ENCODE measurements at places on chromosomes 13 and 19. TPM values are rescaled to one million over a fixed set of nuclear protein-coding genes. Genes with fewer than 3 reads are reported as not detected.

Gene OLFM4
- not detected for polyA plus RNA-seq

Gene ZNF677
- polyA plus RNA-seq, result not detected

Gene FGF21
- not detected for polyA plus RNA-seq

Gene TSKS
- not detected for polyA plus RNA-seq

Gene RDH8
- polyA plus RNA-seq, result not detected

Gene RFX1
- polyA plus RNA-seq, result 5.4 TPM

Gene MAMSTR
- polyA plus RNA-seq, result 0.33 TPM

Gene YJEFN3
- polyA plus RNA-seq, result 7.5 TPM

Gene CYP4F11
- 4.6 TPM for polyA plus RNA-seq

Gene LACC1
- polyA plus RNA-seq, result 2.2 TPM

Gene LGI4
- 0.09 TPM for polyA plus RNA-seq

DNA sequence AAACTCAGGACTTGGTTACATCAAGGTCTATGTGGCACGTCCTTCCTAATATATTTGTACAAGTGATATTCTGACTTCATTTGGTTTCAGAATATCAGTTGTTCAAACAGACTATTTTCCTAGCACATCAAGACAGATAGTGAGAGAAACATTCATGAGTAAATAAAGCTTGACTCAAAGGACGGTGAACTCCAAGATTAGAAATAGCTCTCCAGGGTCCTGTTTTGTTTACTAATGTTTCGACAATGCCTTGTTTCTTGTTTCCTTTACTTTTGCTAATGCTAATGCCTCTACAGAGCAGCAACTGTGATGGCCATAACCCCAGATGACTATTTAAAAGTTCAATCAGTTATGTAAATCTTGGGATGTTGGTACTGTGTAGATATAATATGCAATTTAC is 313.9 kb downstream of the KLF12 start:
- DNase-seq, result no peak

DNA sequence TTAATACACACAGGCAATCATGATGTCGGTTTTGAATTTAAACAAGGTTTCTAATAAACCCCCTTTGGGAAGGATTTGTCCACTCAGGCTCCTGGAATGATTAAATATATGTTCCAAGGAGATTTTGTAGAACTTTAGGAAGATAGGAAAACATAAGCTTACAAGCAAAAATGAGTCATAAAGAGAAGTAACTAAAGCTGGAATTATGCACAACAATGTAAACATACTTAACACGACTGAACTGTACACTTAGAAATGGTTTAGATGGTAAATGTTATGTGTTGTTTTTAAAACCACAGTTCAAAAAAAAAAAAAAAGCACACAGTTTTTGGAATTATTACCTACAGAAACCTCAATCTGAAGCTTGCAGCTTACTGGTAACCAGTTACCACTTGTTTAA is 304.4 kb downstream of the NALCN start:
- no peak for DNase-seq

- no peak for DNase-seq
These were observed 2.4 kb upstream of the PRR12 start for GRCh38 chr19:49588365-49589122.

DNA sequence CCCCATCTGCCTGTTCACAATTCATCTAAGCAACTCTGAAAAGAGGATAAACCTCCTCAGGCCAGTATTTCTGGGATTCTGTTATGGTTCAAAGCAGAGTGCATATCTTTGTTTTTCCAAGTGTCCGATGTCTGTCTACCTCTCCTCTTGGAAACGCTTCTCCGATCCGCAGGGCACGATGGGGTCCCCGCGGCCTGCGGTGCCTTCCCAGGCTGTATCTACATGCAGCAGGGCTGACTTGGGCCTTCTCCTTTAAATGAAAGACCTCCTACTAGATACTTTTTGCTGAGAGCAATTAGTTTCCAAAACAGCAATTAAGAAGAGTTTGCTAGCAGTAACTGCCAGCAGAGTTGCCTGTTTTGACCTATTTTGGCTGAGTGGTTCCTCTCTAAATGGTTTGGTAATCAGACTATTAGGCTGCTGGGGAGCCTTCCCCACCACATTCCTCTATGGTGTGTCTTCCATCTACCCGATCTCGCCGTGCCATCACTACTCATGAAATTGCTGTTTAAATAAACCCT is 23.5 kb downstream of the COL4A2 start:
- no peak for DNase-seq

DNA sequence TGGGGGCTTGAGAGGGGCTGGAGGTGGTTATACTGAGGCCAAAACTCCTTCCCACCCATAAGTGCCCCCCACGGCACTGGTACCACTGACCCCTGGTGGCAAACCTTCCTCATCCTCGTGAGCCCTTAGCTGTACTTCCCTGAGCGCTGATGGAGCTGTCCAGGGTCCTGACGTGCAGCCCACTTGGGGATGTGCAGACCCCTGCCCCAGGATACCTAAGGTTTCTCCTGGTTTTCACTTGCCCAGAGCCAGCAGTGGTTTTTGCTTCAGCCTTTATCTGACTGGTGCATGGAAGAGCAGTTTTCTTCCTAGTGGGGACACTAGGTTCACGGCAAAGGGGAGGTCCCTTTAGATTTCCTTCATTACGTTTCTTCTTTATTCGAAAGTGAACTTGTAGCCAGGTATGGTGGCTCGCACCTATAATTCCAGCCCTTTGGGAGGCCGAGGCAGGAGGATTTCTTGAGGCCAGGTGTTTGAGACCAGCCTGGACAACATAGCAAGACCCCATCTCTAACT is 28.7 kb upstream of the KCTD15 start:
- DNase-seq, result no peak

- no peak for DNase-seq
These were observed 26.8 kb downstream of the ATP8B3 start for GRCh38 chr19:1785310-1785709.

DNA sequence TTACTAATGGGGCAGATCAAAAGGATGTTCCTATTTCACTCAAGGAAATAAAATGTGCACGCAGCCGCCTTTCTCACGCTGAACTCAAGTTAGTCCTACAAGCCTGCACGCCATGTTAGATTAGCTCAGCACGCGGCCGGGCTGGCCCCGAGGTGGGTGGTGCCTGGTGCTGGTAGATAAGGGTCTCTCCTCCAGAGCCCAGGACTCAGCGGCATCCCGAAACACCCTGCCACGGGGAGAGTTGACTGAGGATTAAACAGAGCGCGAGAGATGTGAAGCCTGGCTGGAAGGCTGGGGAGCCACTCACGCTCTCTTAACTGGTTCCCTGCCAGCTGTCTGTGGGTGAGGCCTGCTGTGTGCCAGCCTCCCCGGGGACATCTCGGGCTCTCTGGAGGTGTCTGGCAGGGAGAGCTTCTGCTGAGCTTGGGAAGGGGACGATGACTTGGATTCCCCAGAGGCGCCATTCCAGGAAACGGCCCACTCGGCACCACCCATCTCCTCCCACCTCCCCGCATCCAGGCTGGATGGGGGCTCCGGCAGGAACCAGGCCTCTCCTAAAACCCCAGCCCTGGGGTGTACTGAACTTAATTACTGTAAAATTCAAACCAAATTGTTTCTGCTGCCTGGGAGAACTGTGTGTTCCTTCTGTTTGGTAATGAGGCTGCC is 122.2 kb downstream of the KDM4B start:
- no peak for DNase-seq

- peak; percentile 93 for DNase-seq
These were observed 9.2 kb downstream of the CCDC8 start for GRCh38 chr19:46404055-46404752.

DNA sequence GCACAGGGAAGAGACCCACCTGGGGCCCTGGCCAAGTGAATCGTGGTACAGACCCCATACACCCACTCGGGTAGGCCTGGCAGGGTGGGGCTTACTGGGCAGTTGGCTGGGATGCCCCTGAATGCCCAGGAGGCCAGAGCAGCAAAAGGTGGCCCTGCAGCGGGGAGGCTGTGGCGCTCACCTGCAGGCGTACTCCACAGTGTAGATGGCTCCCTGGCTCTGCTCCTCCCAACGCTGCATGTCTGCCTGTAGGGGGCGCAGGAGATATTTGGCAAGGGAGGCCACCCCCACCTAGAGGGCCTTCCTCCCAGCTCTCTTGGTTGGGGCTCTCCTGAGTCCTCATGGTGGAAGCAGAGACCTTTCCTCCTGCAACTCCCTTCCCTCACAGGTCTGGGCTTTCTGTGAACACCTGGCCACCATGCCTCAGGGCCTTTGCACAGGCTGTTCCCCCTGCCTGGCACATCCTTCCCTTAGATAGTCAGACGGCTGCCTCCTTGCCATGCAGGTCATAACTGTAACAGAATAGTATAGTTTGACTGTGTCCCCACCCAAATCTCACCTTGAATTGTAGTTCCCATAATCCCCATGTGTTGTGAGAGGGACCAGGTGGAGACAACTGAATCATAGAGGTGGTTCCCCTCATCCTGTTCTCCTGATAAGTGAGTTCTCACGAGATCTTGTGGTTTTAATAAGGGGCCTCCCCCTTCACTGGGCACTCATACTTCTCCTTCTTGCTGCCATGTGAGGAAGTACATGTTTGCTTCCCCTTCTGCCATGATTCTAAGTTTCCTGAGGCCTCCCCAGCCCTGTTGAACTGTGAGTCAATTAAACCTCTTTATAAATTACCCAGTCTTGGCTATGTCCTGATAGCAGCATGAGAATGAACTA is 5.9 kb downstream of the BORCS8 start:
- peak; percentile 61 for DNase-seq

GRCh38 chr19:16359964-16360363 is 35.3 kb downstream of the KLF2 start:
- DNase-seq, result no peak

- no peak for DNase-seq
These were observed 68.6 kb upstream of the KL start for GRCh38 chr13:32947411-32948276.

- no peak for DNase-seq
These were observed 18.7 kb upstream of the SERP2 start for GRCh38 chr13:44354884-44355283.

DNA sequence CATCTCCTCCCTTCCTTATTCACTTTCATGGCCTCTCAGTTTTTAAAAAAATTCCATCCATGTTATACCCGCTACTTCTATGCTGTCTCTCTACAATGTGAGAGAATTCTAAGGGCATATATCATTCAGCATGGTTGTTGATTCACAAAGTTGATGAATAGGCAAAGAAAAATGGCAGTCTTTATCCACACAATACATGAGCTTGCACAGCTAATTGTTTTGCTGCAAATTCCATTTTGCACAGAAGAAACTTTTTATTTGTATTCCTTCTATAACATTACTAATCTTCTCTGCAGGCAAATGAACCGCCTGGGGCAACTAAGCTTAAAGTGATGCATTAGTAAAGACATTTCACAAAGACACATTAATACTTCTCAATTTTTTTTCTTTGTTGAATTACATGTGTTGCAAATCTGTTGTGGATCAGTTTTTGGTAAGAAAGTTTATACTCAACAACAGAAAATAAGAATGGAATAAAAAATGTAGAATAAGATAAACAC is 196.9 kb downstream of the LIG4 start:
- no peak for DNase-seq

- no peak for DNase-seq
These were observed 32.6 kb upstream of the POP4 start for GRCh38 chr19:29573486-29573885.

GRCh38 chr19:50039968-50040367 is 14.2 kb downstream of the ZNF473 start:
- DNase-seq, result no peak

- DNase-seq, result no peak
These were observed 20.6 kb downstream of the ELAVL3 start for GRCh38 chr19:11460207-11460606.

- DNase-seq, result no peak
These were observed 111.6 kb downstream of the GPC5 start for GRCh38 chr13:91510058-91510457.

DNA sequence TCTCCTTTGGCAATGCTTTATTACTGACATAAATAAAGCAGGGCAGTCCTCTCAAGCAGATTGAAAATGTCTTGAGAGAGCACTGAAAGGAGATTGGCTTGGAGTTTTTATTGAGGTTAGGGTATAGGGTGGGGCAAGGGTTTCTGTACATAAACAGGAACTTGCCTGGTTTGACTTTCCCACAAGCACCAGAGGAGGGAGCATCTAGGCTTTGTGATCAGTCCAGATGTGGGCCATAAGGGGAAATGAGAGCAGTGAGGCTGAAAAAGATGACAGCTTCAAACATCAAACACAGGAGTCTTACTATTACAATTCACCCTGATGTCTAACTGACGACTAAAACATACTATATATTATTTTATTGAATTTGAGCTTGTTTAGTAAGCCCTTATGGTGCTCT is 260.9 kb downstream of the MTUS2 start:
- no peak for DNase-seq

DNA sequence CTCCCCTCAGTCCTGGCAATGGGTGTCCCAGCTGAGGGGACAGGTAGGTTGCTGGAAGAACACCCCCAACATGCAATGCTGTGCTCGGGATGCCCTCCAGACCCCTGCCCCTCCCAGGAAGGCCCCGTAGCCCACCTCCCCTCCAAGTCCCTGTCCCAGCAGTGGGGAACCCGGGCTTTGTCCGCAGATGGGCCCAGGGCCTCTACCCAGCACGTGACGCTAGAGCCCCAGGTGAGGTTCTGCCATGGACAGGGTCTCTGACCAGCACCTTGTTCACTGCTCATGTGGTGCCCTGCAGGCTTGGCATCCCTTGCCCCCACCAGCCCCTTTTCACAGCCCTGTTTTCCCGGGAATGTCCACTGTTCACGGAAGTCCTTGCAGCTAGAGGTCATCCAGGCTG is 220.0 kb upstream of the SGCG start:
- no peak for DNase-seq

- no peak for DNase-seq
These were observed 34.2 kb downstream of the THSD1 start for GRCh38 chr13:52371736-52372247.

DNA sequence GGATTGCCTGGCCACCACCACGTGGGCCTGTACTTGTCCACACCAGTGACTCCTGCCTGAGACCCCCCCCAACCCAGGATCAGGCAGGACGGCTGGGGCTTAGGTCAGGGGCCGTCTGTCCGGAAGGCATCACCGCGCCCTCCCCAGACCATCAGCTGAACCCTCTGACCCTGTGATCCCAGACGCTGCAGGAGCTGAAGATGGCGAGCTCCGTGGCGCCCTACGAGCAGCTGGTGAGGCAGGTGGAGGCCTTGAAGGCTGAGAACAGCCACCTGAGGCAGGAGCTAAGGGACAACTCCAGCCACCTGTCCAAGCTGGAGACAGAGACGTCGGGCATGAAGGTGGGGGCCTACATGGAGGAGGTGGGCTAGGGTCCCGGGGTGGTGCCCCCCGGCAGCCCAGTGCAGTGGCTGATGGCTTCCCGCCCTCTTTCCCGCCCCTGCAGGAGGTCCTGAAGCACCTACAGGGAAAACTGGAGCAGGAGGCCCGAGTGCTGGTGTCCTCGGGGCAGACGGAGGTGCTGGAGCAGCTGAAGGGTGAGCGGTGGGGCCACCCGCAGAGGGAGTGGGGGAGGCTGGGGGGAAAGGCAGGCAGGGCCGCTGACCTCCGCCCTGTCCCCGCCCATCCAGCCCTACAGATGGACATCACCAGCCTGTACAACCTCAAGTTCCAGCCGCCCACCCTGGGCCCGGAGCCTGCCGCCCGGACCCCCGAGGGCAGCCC is 3.0 kb downstream of the APC2 start:
- DNase-seq, result no peak

- no peak for DNase-seq
These were observed 352.5 kb upstream of the PCDH20 start for GRCh38 chr13:61768175-61768574.

Data from A549 (cell line).